ENCODE measurements at places on chromosomes 1 and 21.
A peak's percentile ranks its signal among the peaks of the same experiment; 100 is the strongest.

- no peaks in the 10 kb centered on the region for H3K4me1 ChIP-seq
- H3K27ac ChIP-seq: no peak overlapping the region
- no peak for DNase-seq
- no peak overlapping the region for H3K4me3 ChIP-seq
These were observed 876 bp upstream of the CATSPERE start for GRCh38 chr1:244460197-244460596.

- no peak overlapping the region for H3K4me3 ChIP-seq
- DNase-seq: peak; percentile 9
- no peaks in the 10 kb centered on the region for H3K27me3 ChIP-seq
- no peaks in the 10 kb centered on the region for H3K36me3 ChIP-seq
- H3K4me1 ChIP-seq: peaks cover 6% of the 10 kb centered on the region
These were observed 87.2 kb upstream of the MAP1LC3C start for GRCh38 chr1:242086093-242086492.

DNA sequence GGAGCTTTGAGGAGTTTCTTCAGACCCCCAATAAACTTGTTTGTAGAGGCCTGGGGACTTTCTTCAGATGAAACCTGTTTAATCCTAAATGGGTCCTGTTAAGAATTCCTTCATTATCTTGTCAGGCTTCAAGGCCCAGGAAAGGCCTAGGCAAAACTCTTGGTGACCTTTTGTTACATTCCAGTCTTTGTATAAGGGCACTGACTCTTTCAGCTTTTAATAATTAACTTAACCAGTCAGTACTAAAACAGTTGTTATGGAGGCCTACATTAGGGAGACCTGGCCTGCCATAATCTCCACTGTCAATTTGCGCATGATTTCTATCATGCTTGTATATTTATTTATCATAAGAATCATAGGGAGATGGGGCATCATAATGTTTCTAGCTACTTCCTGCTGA is 110.2 kb downstream of the FCRL5 start:
- H3K27me3 ChIP-seq: no peaks in the 10 kb centered on the region
- DNase-seq: no peak
- no peak overlapping the region for H3K4me3 ChIP-seq
- H3K27ac ChIP-seq: peak overlapping the region; percentile 33
- H3K36me3 ChIP-seq: no peaks in the 10 kb centered on the region

GRCh38 chr1:88813471-88813870 is 77.9 kb downstream of the GTF2B start:
- no peak for DNase-seq
- H3K36me3 ChIP-seq: peaks cover 3% of the 10 kb centered on the region
- H3K4me1 ChIP-seq: no peaks in the 10 kb centered on the region
- no peak overlapping the region for H3K27ac ChIP-seq
- no peaks in the 10 kb centered on the region for H3K27me3 ChIP-seq
- H3K4me3 ChIP-seq: no peak overlapping the region

DNA sequence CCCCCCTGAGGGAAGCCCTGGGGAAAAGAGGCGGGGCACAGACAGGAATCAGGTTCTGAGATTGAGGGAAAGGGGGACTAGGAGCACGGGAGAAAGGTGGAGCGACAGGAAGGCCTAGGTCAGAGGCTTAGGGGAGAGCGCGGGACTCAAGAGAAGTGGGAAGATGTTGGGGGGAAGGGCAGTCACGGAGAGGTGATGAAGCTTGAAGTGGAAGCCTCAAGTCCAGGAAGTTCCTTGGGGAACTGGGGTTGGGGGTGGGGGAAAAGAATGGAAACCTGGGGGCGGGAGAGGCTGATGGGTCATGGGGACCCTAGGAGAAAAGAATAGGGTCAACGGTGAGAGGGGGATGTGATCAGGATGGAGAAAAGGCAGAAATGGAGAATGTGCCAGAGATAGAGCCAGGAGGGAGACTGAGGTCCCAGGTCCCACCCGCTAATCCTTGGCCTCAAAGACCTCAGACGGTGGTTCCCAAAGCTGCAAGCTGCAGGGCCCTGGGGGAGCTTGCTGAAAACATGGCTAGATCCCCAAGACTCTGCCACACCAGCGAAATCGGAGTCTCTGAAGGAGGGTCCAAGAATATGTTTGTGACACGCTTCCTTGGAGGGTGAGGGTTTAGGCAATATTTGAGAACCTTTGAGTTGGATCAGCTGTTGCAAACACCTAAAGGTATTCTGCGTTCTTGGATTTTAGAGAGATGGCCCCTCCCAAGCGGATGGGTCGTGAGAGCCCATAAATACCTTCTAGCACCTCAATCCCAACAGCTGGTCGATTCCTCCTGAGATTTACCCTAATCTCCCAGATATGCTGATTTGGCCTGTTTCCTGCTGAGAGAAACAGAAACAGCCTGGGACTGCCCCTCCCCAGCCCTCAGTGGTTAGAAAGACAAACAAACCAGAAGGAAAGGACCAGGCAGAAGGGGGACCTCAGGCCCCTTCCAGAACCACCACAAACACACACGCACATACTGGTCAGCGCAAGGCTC is 3.6 kb downstream of the C1orf232 start:
- no peak overlapping the region for H3K4me3 ChIP-seq
- peak overlapping the region; percentile 86 for H3K27ac ChIP-seq

DNA sequence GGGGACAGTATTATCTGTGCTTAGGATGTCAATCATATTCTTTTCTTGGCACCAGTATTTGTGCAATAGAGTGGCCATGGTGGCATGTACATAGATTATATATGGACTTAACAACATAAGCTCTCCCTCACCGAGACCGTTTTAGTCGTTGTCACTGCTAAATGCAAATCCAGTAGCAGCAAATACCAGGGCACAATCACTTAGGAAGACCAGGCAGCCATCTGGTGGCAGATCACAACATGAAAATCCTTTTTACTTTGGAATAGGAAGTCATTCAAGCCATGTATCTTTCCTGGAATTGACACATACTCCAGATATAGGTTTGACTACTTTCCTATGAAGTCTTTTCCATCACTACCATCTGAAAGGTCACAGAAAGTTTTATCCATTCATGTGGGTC is 53.2 kb upstream of the C1orf87 start:
- no peaks in the 10 kb centered on the region for H3K27me3 ChIP-seq
- DNase-seq: no peak
- no peaks in the 10 kb centered on the region for H3K36me3 ChIP-seq

DNA sequence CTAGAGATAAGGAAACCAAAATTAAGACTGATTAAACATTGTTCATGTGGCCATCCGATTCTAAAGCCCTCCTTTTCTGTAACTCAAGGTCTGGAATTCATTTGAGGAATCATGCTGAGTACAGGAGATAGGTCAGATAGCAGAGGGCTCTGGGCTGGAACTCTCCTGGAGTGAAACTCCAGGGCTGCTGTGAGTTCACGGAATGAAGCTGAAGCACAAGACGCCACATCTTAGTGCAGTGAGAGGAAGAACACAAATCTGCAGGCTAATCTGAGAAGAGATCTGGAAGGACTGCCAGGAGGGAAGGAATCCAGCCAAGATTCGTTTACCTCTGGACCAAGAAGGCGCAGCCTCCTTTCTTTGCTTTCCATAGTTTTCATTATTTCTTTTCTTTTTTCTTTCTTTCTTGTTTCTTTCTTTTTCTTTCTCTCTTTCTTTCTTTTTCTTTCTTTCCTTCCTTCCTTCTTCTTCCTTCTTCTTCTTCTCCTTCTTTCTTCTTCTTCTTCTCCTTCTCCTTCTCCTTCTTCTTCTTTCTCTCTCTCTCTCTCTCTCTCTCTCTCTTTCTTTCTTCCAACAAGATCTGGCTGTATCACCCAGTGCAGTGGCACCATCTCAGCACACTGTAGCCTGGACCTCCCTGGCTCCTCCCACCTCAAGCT is 74.8 kb upstream of the ATP1B1 start:
- DNase-seq: no peak
- H3K27ac ChIP-seq: no peak overlapping the region
- H3K36me3 ChIP-seq: no peaks in the 10 kb centered on the region
- no peak overlapping the region for H3K4me3 ChIP-seq
- no peaks in the 10 kb centered on the region for H3K27me3 ChIP-seq
- no peaks in the 10 kb centered on the region for H3K4me1 ChIP-seq

- no peak overlapping the region for H3K27ac ChIP-seq
- H3K36me3 ChIP-seq: no peaks in the 10 kb centered on the region
- H3K4me3 ChIP-seq: no peak overlapping the region
- DNase-seq: no peak
- no peaks in the 10 kb centered on the region for H3K27me3 ChIP-seq
These were observed 162.3 kb upstream of the CAMK1G start for GRCh38 chr1:209421186-209421585.

DNA sequence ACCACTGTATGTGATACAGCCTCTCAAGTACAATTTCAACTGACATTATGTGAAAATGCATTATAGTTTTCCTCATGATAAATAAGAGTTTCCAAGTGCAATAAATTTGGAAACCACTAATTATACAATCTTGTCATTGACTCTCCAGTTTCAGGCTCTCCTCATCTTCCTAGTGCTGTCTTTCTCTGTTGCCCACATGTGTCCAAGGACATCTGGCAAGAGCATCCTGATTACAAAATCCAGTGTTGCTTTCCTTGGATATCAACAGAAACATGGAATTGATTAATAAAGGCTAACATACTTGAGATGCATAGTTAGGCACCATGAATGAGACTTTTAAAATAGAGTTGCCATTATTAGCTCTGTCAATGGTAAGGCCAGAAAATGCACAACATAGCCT is 15.6 kb upstream of the MAP10 start:
- H3K36me3 ChIP-seq: no peaks in the 10 kb centered on the region
- H3K4me1 ChIP-seq: no peaks in the 10 kb centered on the region
- H3K4me3 ChIP-seq: no peak overlapping the region
- H3K27ac ChIP-seq: no peak overlapping the region

- H3K27ac ChIP-seq: no peak overlapping the region
- no peak overlapping the region for H3K4me3 ChIP-seq
These were observed 7.1 kb upstream of the ITGB2 start for GRCh38 chr21:44927587-44928461.

DNA sequence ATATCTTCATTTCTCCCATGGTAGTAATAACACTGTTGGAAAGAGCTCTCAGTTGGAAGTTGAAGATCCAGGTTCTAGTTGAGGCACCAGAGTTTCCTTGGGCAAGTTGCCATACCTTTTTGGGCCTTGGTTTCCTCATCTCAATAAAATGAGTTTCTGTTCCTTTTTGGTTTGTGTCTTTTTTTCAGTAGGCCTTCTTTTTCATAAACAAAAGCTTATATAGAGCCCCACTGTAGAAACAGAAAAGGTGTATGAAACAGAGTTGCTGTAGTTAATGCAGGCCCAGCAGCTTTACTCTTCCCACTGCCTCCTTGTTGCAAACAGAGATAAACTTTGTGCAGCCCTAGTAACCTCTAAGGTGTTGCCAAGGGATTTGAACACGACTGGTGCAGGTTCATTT is 41.7 kb downstream of the WNT4 start:
- no peaks in the 10 kb centered on the region for H3K27me3 ChIP-seq
- no peaks in the 10 kb centered on the region for H3K4me1 ChIP-seq
- peaks cover 67% of the 10 kb centered on the region for H3K36me3 ChIP-seq
- H3K27ac ChIP-seq: no peak overlapping the region
- no peak for DNase-seq

DNA sequence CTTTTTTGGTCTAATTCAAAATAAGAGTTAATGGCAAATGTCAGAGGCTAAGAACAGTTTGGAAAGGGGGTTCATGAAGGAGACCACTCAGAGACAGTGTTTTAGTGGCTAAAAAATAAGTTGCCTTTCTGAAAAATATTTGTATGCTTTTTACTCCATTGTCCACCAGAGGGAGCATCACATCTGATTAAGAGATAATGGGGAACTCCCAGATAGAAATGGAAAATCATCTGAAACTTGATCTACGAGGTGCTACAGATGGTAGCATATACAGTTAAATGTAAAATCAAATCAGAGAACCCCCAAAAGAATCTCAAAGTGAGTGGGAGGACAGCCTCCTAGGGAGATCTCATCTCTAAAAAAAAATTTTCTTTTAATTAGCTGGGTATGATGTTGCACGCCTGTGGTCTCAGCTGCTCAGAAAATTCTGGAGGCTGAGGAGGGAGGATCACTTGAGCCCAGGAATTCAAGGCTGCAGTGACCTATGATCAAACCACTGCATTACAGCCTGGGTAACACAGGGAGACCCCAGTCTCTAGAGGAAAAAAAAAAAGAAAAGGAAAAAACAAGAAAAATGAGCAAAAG is 9.7 kb downstream of the SMYD3 start:
- no peaks in the 10 kb centered on the region for H3K36me3 ChIP-seq
- DNase-seq: peak; percentile 58
- no peaks in the 10 kb centered on the region for H3K4me1 ChIP-seq
- H3K27me3 ChIP-seq: no peaks in the 10 kb centered on the region
- no peak overlapping the region for H3K4me3 ChIP-seq

- no peak overlapping the region for H3K4me3 ChIP-seq
- no peak overlapping the region for H3K27ac ChIP-seq
- no peaks in the 10 kb centered on the region for H3K36me3 ChIP-seq
- no peak for DNase-seq
These were observed 9.6 kb upstream of the BCAN start for GRCh38 chr1:156632355-156632754.

DNA sequence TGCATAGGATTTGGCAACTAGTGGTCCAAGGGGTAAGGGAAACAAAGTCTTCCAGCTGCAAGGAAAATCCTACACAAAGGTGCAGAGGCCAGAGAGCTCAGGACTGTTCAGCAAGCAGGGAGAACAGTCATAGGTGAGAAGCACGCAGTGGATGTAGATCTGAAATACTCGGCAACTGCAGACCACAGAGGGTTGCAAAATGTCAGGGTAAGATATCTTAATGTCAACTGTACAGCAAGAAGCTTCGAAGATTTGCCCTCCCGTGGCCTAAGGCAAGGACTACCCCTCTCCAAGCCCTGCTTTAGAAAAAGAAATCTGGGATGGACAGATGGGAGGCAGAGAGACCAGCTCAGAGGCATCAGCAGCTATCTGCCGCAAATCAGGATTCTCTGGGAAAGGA is 153.4 kb upstream of the IRF2BP2 start:
- H3K4me3 ChIP-seq: no peak overlapping the region
- no peaks in the 10 kb centered on the region for H3K36me3 ChIP-seq
- H3K4me1 ChIP-seq: peaks cover 12% of the 10 kb centered on the region
- no peak for DNase-seq
- H3K27me3 ChIP-seq: no peaks in the 10 kb centered on the region

- no peak overlapping the region for H3K4me3 ChIP-seq
- peaks cover 18% of the 10 kb centered on the region for H3K4me1 ChIP-seq
- no peak overlapping the region for H3K27ac ChIP-seq
These were observed 6.3 kb upstream of the ATP1B1 start for GRCh38 chr1:169100208-169100607.

GRCh38 chr1:145995148-145995881 is 1.1 kb downstream of the TXNIP start:
- H3K36me3 ChIP-seq: peaks cover 41% of the 10 kb centered on the region
- no peak overlapping the region for H3K27ac ChIP-seq
- no peak for DNase-seq
- peaks cover 12% of the 10 kb centered on the region for H3K4me1 ChIP-seq
- no peaks in the 10 kb centered on the region for H3K27me3 ChIP-seq

GRCh38 chr1:160710517-160711252 is 937 bp downstream of the CD48 start:
- H3K36me3 ChIP-seq: no peaks in the 10 kb centered on the region
- no peaks in the 10 kb centered on the region for H3K4me1 ChIP-seq
- H3K27me3 ChIP-seq: no peaks in the 10 kb centered on the region
- H3K4me3 ChIP-seq: no peak overlapping the region
- no peak overlapping the region for H3K27ac ChIP-seq

All from neuronal stem cell (in vitro differentiated cells).